ENCODE measurements at places on chromosomes 3 and 15.

- no peak for DNase-seq
Measured at GRCh38 chr3:146839727-146840375, 234.7 kb upstream of the PLSCR5 start.

- DNase-seq, result no peak
Measured at GRCh38 chr15:63340353-63340752, 41.3 kb downstream of the CA12 start.

DNA sequence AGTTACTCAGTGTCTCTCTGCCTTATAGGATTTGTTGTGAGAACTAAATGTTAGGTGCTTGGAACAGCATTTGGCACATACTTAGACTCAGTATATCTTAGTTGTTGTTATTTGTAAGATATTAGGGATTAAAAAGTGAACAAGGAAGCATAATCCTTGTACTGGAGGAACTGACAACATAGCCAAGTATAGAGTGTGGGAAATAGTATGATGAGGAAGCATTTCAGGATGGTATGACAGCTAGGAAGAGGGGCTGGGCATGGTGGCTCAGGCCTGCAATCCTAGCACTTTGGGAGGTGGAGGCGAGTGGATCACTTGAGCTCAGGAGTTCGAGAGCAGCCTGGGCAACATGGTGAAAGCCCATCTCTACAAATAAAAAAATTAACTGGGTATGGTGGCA is 16.6 kb upstream of the GCNT3 start:
- DNase-seq, result no peak

DNA sequence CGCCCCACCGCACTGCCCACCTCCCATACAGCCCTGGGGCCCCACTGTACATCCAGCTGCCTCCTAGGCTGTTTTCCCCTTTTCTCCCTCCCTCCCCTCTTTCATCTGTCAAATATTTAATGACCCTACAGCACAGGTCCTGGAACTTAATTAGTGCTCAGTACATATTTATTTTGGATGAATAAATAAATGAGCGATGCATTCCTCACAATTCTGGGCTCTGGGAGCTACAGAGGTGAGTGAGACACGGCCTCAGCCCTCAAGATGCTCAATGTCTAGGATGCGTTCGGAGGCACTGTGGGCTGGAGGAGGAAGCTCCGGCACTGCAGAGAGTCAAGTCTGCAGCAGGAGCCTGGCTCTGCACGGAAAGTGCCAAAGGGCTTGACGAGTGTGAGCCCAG is 175.0 kb downstream of the FAM43A start:
- DNase-seq, result no peak

DNA sequence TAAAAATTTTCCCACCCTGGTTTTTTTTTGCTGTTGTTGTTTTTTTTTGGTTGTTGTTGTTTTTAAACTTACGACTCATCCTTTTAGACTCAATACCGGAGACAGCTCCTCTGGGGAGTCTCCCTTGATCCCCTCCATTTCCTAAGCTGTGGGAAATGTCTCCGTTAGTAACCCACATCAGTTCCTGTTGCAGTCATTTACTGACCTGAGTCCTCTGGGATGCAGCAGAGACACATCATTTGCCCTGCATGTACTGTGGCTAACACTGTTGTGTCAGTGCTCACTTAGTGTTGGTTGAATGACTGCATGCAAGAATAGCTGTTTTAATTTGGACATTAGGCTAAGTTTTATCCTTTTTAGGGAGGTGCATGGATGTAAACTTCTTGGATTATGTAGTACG is 83.8 kb downstream of the MBNL1 start:
- DNase-seq, result no peak

DNA sequence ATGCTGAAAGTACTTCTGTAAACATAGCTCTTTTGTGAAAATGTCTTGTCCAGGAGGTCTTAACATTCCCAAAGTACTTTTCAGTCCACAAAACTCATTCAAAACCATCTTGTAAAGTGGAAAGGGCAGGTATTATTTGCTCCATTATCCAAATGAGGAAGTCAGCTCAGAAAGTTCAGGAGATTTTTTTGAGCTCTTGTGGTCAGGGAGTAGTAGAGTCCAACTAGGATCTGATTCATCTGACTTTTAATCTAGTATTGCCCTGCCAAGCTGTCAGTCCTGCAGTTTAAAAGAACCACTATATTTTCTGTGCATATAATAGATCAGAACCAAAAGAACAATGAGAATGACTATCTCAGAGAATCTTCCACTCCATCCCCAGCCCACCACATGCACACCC is 83.5 kb downstream of the FOXB1 start:
- DNase-seq, result no peak

All from thyroid gland (tissue), 4 donors.